Type B pancreatic cell (in vitro differentiated cells): ENCODE measurements at places on chromosomes 6 and 20. TPM values are rescaled to one million over a fixed set of nuclear protein-coding genes. Genes with fewer than 3 reads are reported as not detected.

DNA sequence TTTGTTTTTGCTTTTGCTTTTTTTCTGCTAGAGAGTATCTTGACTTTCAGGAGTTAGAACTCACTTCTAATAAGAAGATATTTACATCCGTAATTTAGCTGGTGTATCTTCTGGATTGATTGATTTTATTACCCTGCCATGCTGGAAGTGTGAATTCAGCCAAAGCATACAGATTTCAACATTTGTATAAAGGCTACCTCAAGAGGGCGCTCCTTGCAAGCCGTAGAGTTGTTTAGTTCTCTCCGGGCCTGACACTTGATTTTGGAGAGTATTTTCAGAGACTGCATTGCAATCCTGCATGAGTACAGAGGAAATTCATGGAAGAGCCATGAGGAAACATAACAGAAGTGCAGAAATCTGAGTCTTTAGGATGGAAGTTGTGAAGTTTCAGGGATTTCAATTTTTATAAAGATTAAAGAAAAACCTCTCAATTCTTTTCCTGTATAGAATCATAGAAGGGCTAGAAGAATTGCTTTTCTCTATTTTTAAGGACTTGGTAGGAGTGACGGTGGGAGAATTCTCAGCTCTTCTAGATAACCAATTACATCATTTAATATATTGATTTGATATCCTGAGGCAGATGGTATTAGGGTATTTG lies 66.7 kb upstream of the TIAM2 start:
- no peak for DNase-seq
- H3K36me3 ChIP-seq: peaks cover 5% of the 10 kb centered on the region
- H3K4me3 ChIP-seq: no peak overlapping the region
- H3K27me3 ChIP-seq: no peaks in the 10 kb centered on the region

DNA sequence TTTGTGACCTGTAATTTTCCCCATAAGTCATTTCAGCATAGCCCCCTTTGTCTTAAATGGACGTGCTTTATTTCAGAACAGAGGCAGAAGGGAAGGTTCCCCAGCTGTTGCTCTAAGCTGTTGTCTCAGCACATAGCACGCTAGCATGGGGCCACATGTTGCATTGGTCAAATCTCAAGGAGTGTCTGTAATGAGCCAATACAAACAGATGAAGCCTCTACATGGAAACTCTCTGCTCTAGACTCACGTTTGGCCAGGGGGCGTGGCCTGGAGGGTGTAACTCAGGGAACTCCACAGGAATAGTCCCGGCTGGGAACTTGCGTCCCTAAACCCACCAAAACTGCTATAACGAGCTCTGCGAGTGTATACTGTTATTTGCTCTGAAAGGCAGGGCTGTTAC lies 35.2 kb upstream of the SLC22A2 start:
- no peaks in the 10 kb centered on the region for H3K36me3 ChIP-seq
- peaks cover 7% of the 10 kb centered on the region for H3K27me3 ChIP-seq
- no peak for DNase-seq
- no peak overlapping the region for H3K4me3 ChIP-seq

GRCh38 chr20:10040070-10040975 lies 5.5 kb downstream of the ANKEF1 start:
- H3K4me3 ChIP-seq: no peak overlapping the region
- no peak for DNase-seq
- no peak overlapping the region for H3K27ac ChIP-seq
- H3K36me3 ChIP-seq: no peaks in the 10 kb centered on the region
- H3K27me3 ChIP-seq: no peaks in the 10 kb centered on the region

CABLES2 gene
- 11.7 and 18.4 TPM in 2 replicates for total RNA-seq

DNAAF9 gene
- 17.3 and 19.1 TPM in 2 replicates for total RNA-seq
